ENCODE measurements at places on chromosomes 3 and 15. TPM values are rescaled to one million over a fixed set of nuclear protein-coding genes. Genes with fewer than 3 reads are reported as not detected.

DNA sequence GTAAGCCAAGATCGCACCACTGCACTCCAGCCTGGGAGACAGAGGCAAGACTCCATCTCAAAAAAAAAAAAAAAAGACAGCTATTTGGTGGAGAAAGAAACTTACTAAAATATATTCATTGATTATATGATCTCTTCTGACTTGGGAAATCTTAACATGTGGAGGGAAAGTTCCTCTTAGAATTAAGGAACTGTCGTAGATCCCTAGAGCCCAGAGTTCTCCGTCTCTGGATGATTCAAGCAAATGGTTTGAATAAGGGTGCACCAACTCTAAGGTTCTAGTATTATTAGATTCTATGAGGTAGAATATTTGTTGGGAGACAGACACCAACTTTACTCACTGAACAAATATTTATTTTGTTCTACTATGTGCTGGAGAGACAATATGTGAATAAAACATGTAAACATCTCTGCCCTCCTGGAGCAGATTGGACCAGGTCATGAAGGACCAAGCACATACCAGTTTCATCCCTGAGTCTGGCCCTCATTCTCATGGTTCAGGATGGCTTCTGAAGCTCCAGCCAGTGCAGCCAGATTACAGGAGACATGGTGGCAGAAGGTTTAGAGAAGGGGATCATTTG, 129.7 kb downstream of the MITF start:
- no peak for DNase-seq

GRCh38 chr15:90489944-90490343, 39.8 kb upstream of the CRTC3 start:
- DNase-seq: no peak

DNA sequence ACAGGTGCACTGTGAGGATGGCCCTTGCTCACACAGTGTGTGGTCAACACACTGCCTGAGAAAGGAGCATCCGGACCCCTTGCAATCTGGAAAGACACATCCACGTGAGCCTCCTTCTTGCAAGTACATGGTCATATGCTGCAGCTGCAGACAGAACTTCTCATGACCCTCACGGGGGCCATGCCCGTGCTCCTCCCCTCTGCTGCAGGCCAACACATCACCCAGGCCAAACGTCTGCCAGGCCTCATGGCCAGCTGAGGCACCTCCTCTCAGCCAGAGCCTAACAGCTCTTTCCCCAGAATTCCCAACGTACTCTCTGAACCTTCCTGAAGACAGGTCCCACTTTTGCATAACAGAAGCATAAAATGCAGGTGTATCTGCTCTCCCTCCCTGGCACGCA, 25.3 kb downstream of the SLC41A3 start:
- DNase-seq: no peak

GRCh38 chr15:53378096-53378800, 381.2 kb downstream of the WDR72 start:
- no peak for DNase-seq

GRCh38 chr15:78405336-78405924, 32.6 kb upstream of the IREB2 start:
- DNase-seq: peak; percentile 44

DNA sequence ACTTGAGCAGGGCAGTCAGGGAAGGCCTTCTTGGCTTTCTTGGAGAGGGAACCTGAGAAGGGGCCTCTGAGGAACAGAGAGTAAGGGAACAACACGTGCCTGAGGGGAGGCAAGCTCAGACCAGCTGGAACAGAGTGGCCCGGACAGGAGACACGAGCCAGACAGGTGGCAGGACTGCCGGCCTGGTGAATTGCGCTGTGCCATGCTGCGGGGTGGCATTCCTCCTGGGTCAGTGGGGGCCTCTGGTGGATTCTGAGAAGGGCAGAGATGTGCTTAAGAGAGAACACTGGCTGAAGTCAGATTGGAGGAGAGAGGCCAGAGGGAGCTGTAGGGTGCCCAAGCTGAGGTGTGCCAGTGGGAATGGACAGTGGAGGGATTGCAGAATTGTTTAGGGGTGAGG, 4.9 kb downstream of the CHAC1 start:
- no peak for DNase-seq

GRCh38 chr3:195911946-195912270, 3.6 kb upstream of the TNK2 start:
- DNase-seq: peak; percentile 33

Gene MOBP
- 3.8 TPM for total RNA-seq

Gene ZKSCAN7
- 5.7 TPM for total RNA-seq

Gene GUCA1C
- not detected for total RNA-seq

Gene SELENOS
- total RNA-seq: 74.4 TPM

Gene SPESP1
- total RNA-seq: 2.0 TPM

Gene FILIP1L
- 36.2 TPM for total RNA-seq

Gene ZPLD1
- not detected for total RNA-seq

All from sciatic nerve (tissue), 2 donors.